ENCODE measurements at places on chromosomes 12 and 14. TPM values are rescaled to one million over a fixed set of nuclear protein-coding genes. Genes with fewer than 3 reads are reported as not detected.

LHX5 gene
- not detected for total RNA-seq

CDKN1B gene
- 34.6 TPM for total RNA-seq

RGS6 gene
- total RNA-seq = 15.7 TPM

NUDT4 gene
- 91.7 TPM for total RNA-seq

PPM1A gene
- 38.0 TPM for total RNA-seq

DNA sequence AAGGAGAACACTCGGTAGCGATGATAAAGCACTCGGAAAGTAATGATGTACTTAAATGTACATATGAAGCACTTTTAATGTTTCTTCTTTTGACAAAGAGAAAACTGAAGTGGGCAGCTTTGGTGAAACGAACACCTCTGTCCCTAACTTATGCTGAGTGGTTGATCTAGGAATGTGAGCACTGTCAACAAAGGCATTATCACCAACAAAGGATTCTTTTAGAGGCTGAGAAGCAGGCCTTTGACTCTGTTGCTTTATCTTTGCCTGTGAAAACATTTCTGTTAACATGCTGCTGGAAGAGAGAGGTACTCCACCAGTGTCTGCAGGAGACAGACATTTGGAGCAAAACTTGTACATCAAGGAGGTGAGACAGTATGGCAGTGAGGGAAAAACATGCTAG is 103.2 kb upstream of the VRK1 start:
- H3K36me3 ChIP-seq = no peaks in the 10 kb centered on the region
- H3K27ac ChIP-seq = no peak overlapping the region
- H3K27me3 ChIP-seq = peaks cover 6% of the 10 kb centered on the region
- DNase-seq = no peak

DNA sequence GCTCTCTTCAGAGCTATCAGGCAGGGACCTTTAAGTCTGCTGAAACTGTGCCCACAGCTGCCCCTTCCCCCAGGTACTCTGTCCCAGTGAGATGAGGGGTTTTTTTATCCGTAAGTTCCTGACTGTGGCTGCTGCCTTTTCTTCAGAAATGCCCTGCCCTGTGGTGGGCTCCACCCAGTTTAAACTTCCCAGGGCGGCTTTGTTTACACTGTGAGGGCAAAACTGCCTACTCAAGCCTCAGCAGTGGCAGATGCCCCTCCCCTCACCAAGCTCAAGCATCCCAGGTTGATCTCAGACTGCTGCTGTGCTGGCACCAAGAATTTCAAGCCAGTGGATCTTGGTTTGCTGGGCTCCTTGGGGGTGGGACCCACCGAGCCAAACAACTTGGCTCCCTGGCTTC is 46.9 kb upstream of the SLC16A7 start:
- H3K4me3 ChIP-seq = no peak overlapping the region
- H3K27me3 ChIP-seq = no peaks in the 10 kb centered on the region
- no peaks in the 10 kb centered on the region for H3K4me1 ChIP-seq
- no peak for DNase-seq
- no peaks in the 10 kb centered on the region for H3K36me3 ChIP-seq
- no peak overlapping the region for H3K27ac ChIP-seq

DNA sequence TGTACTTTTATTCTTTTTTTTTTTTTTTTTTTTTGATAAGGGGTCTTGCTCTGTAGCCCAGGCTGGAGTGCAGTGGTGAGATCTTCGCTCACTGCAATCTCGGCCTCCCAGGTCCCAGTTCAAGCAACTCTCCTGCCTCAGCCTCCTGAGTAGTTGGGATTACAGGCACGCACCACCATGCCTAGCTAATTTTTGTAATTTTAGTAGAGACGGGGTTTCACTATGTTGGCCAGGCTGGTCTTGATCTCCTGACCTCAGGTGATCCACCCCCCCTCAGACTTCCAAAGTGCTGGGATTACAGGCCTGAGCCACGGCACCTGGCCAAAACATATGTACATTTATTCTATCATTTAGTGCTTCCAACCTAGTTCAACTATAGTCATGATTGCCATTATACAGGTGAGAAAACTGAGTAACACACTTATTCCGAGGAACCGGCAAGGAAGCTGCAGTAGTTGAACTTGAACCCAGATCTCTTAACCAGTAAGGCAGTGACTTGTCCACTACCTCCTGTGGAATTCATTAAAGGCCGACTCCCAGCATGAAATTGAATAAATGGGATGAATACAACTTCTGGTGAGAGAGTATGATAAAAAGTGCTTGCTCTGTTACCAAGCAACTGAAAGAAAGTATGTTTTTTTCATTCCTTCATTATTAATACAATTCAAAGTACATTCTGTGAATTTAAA is 755 bp upstream of the ATF7IP start:
- H3K4me3 ChIP-seq = peak overlapping the region; percentile 98
- peaks cover 4% of the 10 kb centered on the region for H3K4me1 ChIP-seq
- H3K27ac ChIP-seq = no peak overlapping the region
- H3K36me3 ChIP-seq = peaks cover 4% of the 10 kb centered on the region
- peaks cover 10% of the 10 kb centered on the region for H3K27me3 ChIP-seq
- no peak for DNase-seq

DNA sequence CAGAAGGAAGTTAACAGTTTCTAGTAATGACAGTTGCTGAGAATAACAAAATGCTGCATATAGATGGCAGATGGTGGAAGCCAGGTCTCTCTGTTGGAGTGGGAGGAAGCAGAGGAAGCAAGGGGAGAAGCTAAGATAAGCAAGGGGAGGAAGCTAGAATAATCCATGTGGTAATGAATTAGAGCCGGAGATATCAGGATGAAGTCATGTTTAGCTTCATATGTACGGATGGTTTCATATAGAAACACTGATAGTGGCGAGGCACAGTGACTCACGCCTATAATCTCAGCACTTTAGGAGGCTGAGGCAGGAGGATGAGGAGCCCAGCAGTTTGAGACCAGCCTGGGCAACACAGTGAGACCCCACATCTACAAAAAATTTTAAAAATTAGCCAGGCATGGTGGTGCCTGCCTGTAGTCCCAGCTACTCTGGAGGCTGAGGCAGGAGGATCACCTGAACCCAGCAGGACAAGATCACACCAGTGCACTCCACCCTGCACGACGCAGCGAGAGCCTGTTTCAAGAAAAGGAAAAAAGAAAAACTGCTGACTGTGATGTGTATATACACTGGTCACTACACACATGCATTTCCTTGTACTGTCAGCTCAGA is 49.2 kb downstream of the ANAPC7 start:
- H3K36me3 ChIP-seq = peaks cover 15% of the 10 kb centered on the region
- peak overlapping the region; percentile 45 for H3K27ac ChIP-seq
- DNase-seq = no peak
- H3K4me3 ChIP-seq = no peak overlapping the region

- no peaks in the 10 kb centered on the region for H3K4me1 ChIP-seq
- DNase-seq = no peak
- no peak overlapping the region for H3K27ac ChIP-seq
- H3K36me3 ChIP-seq = no peaks in the 10 kb centered on the region
Observed at GRCh38 chr14:44712024-44712815, 205.1 kb upstream of the FSCB start.

GRCh38 chr14:39641224-39641623 is 209.0 kb upstream of the FBXO33 start:
- no peaks in the 10 kb centered on the region for H3K36me3 ChIP-seq
- H3K27me3 ChIP-seq = peaks cover 2% of the 10 kb centered on the region
- no peak overlapping the region for H3K27ac ChIP-seq
- no peaks in the 10 kb centered on the region for H3K4me1 ChIP-seq

DNA sequence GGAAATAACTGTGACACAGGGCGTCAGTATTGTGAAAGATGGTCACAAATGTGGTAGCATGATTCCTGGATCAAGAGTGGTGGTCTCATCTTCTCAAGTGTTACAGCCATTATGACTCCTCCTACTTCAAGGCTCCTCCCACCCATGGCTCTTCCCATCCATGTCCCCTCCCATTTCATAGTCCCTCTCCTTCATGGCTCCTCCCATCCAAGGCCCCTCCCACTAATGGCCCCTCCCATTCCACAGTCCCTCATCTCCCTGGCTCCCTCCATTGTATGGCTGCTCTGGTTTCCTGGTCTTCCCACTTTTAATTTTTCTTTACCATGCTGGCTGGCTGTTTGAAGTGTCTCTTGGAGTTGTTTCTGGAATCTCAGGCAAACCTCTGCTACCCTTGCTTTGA is 1375.2 kb upstream of the TMEM132C start:
- peaks cover 7% of the 10 kb centered on the region for H3K36me3 ChIP-seq
- no peaks in the 10 kb centered on the region for H3K4me1 ChIP-seq
- no peak overlapping the region for H3K27ac ChIP-seq
- no peak for DNase-seq
- peaks cover 2% of the 10 kb centered on the region for H3K27me3 ChIP-seq

GRCh38 chr12:110312581-110313360 is 31.7 kb downstream of the ATP2A2 start:
- peaks cover 22% of the 10 kb centered on the region for H3K4me1 ChIP-seq
- H3K27ac ChIP-seq = peak overlapping the region; percentile 86
- peaks cover 2% of the 10 kb centered on the region for H3K27me3 ChIP-seq

DNA sequence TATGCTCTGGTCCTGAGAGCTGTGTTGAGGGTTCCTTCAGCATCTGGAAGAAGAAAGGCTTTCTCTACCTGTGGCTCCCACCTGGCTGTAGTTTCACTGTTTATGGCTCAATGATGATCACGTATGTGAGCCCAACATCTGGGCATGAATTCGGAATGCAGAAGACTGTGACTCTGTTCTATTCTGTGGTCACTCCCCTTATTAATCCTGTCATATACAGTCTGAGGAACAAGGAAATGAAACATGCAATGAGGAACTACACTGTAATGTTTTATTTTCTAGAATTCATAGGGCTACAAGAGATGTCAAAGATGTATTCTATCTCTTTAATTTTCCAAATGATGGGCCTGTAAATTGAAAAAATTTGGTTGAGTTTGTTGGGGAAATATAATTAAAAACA is 10.8 kb upstream of the OR11G2 start:
- no peak overlapping the region for H3K4me3 ChIP-seq
- DNase-seq = no peak
- H3K27ac ChIP-seq = no peak overlapping the region
- H3K27me3 ChIP-seq = no peaks in the 10 kb centered on the region
- H3K4me1 ChIP-seq = no peaks in the 10 kb centered on the region

GRCh38 chr12:104180374-104180773 is 35.2 kb upstream of the TXNRD1 start:
- H3K4me3 ChIP-seq = no peak overlapping the region
- peaks cover 2% of the 10 kb centered on the region for H3K27me3 ChIP-seq
- no peaks in the 10 kb centered on the region for H3K4me1 ChIP-seq
- H3K36me3 ChIP-seq = peaks cover 10% of the 10 kb centered on the region

GRCh38 chr12:30796313-30796780 is 41.6 kb upstream of the CAPRIN2 start:
- H3K27me3 ChIP-seq = peaks cover 13% of the 10 kb centered on the region
- peak overlapping the region; percentile 87 for H3K4me3 ChIP-seq

DNA sequence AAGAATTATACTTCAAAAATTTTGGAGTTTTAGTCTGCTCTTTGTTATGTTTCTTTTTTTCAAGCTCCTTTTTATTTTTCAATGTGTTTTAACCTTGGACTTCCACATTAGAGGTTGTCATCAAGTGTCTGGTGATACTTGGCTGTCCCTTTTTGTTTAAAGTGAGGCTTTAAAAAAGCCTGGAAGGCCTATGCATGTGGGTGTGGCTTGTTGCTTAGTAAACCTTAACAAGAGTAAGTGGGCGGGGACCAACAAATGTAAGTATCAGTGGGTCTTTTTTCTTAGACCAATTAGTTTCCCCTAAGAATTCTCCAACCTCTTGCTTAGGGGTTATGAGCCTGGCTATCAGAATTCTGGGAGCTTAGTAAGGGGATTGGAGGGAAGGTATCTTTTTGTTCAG is 26.4 kb downstream of the HCFC2 start:
- no peaks in the 10 kb centered on the region for H3K4me1 ChIP-seq
- H3K36me3 ChIP-seq = peaks cover 5% of the 10 kb centered on the region
- no peak overlapping the region for H3K27ac ChIP-seq
- no peak overlapping the region for H3K4me3 ChIP-seq
- no peak for DNase-seq
- no peaks in the 10 kb centered on the region for H3K27me3 ChIP-seq

DNA sequence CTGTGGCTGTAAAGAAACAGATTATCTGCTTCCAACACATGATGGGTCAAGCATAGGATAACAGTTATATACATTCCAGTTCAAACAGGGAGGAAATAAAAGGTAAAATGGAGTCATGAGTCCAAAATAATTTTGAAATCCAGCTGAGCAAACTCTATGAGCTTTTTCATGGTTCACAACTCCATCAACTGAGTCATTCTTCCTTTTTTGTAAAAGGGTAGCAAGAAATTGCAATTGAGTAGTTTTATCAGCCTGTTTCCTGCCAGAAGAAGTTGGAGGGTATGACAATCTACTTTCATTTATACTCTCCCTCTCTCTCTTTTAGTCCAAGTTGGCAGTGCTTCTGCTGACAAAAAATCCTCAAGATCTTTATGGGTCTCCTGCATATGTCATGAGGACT is 95.6 kb downstream of the CPNE8 start:
- H3K27me3 ChIP-seq = no peaks in the 10 kb centered on the region
- no peaks in the 10 kb centered on the region for H3K4me1 ChIP-seq
- H3K36me3 ChIP-seq = peaks cover 6% of the 10 kb centered on the region
- H3K4me3 ChIP-seq = no peak overlapping the region

DNA sequence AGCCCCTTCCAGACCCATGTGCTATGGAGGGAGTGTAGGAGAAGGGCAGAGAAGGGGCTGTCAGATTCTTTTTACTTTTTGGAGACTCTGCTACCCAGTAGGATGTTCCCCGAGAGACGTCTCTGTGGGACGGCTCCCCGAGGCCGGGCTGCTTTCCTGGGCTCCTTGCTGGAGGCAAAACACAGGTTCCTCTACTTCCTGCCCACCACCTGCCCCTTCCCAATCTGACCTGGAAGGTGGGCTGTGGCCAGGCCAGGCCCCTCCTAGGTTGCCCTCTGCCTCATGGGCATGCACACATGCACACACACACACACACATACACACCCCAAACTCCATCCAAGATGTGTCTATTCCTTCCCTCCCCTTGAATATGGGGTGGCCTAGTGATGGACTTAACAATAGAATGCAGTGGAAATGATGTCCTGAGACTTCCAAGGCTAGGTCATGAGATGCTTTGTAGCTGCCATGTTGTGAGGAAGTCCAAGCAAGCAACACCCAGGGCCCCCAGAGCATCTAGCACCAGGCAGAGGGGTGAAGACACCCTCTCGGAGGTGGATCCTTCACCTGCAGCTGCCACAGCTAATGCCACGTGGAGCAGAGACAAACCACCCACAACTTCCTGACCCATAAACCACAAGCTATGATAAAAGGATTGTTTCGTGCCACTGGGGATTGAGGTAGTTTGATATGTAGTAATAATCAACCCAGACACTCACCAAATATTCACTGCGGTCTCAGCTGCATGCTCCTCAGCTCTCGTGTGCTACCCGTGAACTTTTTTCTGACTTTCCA is 1.6 kb upstream of the ASB2 start:
- peaks cover 7% of the 10 kb centered on the region for H3K4me1 ChIP-seq
- H3K4me3 ChIP-seq = no peak overlapping the region
- DNase-seq = no peak
- no peak overlapping the region for H3K27ac ChIP-seq
- H3K27me3 ChIP-seq = peaks cover 3% of the 10 kb centered on the region

DNA sequence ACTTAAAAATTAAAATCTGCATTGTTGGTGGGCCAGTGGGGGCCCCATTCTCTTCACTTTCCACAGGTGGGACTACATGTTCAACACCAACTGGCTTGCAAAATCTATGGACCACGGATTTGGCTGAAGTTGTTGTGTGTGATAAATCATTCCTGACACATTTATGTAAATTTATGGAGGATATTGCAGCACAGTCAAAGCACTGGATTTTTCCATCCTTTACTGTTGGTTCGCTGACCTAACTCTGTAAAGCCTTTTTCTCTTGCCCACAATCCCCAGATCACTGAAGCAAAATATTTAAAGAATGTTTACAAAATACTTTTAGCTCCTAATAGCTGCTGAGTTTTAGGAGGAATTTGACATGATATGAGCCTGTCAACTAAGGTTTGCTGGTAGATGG is 219.7 kb upstream of the PRICKLE1 start:
- no peaks in the 10 kb centered on the region for H3K36me3 ChIP-seq
- peaks cover 6% of the 10 kb centered on the region for H3K4me1 ChIP-seq
- H3K4me3 ChIP-seq = no peak overlapping the region
- no peak overlapping the region for H3K27ac ChIP-seq
- H3K27me3 ChIP-seq = peaks cover 1% of the 10 kb centered on the region
- DNase-seq = no peak

Measured in endothelial cell (in vitro differentiated cells).